ENCODE measurements at places on chromosomes 16 and 17. TPM values are rescaled to one million over a fixed set of nuclear protein-coding genes. Genes with fewer than 3 reads are reported as not detected.

DNA sequence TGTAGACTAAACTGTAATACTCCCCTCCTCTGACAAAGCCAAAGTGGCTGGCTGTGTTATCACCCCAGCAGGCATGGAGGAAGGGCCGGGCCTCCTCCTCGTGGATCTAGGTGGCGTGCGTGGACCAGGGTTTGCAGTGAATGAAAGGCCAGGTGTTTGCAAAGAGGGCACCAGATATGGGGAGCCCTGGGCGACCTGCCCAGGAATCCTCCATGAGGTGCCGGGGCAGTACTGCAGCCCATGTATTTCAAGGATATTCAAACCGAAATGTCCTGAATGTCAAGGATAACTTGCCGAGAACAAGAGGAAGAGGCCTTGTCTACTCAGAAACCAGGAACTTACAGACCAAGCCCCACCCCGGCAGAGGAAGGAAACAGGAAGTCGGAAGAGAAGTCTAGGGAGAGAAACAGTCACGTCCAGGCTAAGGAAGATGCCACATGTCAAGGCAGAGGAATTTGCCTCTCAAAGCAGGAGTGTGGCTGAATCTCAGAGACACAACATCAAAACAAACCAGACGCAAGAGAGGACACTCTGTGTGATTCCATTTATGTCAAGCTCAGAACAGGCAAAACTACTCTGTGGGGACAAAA is 13.7 kb upstream of the OSGIN1 start:
- DNase-seq = no peak

GRCh38 chr17:59832883-59833379 is 59.8 kb downstream of the TUBD1 start:
- DNase-seq = no peak

DNA sequence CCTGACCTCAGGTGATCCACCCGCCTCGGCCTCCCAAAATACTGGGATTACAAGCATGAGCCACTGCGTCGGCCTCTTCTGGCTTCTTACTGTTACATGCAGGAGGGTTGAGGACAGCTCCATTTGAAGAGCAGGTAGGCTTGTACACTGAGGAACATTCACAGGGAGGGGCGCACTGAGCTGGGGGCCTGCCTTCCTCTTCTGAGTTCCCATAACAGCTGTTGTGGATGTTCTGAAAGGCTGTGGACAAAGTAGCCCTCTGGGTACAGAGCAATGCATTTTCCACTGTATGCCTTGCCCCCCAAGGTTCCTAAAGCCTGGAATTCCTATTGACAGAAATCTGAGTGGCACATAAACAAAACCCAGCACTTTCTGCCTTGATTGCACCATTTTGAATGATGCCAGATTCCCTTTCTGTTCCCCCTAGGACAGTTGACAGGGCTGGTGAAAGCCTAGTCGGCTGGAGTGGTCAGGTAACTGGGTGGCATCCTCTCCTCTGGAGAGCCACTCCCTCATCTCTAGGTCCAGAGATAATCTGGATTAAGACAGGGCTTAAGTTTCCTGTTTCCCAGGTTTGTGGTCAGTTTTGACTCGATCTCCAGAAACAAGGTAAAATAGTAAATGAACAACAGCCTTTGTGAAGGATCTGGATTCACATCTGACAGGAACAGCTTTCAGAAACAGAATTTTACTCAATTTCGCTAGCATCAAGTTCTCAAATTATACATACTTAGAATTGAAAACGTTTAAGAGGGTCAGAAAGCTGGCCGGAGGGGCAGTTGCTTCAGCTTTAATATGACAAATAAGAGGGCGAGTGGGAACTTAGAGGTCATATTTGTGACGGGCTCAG is 1.3 kb upstream of the CDK5R1 start:
- DNase-seq = no peak

GRCh38 chr17:14318918-14319205 is 18.0 kb downstream of the HS3ST3B1 start:
- no peak for DNase-seq

DNA sequence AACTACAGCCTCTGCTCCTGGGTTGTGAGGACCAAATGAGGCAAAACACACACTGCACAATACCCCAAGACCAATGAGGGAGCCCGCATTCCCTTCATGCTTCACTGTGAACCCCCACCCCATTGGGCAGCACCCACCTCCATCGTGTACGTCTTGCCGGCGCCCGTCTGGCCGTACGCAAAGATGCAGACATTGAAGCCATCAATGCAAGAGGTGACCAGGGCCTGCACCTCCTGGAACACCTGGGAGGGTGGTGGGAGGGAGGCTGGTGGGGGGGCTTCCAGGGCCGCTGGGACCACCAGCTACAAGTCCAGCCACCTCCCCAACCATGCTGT is 28.4 kb downstream of the KATNB1 start:
- DNase-seq = no peak

GRCh38 chr17:82932518-82933310 is 92.9 kb upstream of the ZNF750 start:
- no peak for DNase-seq

DNA sequence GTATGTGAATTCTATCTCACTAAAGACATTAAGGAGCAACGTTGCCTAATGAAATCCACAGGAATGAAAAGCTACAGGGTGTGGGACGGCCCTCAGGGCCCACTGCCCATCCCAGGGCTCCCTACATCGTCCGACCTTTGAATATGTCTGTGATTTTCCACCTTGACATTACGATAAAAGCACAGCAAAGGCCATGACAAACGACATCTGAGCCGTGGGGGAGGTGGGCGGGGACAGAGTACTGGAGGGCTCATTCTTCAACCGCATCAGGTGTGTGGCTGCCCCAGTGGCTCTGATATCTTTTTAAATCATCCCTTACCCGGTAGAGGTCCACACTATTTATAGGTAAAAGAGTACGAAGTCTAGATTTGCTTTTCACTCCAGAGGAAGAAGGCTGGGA is 35.1 kb downstream of the LMF1 start:
- no peak for DNase-seq

DNA sequence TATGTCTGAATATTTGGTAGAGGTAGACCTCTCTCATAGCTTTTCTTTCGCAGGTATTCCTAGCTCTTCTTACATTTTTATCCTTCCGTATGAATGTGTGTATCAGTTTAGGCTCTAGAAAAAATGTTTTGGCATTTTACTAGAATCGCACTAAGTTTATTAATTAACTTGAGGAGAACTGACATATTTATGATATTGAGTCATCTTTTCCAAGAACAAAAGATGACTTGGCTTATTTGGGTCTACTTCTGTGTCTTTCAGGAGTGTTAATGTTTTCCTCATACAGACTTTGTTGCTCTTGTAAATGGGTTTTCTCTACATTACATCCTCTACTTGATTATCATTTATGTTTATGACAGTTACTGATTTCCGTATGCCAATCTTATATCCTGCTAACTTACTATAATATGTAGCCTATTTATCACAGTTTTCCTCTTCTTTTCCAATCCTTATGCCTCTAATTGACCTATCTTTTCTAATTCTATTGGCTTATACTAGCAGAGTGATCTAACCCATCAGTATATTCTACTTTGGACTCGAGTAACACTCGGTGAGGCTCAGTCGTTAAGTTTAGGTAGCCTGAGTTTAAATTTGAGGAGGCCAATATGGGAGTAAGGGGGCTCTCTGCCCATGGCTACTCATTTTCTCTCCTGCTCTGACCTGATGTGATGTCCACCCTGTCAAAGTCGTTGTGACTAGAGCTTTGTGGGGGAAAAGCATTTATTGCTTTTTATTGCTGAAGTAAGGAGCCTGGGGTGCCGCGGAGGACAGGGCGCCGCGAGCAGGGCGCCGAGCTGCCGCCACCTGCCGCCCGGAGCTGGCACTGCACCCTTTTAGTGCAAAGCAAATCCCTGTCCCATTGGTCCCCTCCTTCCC is 20.0 kb downstream of the ST6GALNAC1 start:
- peak; percentile 82 for DNase-seq

DNA sequence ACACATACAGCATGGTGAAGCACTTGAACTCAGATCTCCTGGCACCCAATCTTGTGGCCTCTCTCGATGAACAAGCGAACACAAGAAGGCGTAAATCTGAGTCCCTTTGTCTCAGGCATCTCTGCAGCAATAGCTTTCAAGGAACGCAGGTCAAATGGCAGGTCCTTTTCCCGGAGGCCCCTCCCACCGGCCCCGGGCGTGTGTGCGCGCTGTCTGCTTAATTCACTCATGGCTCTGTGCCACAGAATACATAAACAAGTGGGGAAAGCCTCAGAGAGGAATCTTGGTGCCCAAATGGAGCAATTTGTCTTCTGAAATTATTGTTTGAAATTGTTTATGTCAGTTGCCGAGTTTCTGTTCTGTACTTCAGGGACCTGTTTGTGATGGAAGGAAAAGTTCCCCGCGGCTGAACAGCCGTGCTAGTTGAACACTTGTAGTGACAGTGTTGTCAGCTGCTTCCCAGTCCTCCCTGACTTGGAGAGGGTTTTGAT is 14.8 kb downstream of the MYOCD start:
- DNase-seq = no peak

DNA sequence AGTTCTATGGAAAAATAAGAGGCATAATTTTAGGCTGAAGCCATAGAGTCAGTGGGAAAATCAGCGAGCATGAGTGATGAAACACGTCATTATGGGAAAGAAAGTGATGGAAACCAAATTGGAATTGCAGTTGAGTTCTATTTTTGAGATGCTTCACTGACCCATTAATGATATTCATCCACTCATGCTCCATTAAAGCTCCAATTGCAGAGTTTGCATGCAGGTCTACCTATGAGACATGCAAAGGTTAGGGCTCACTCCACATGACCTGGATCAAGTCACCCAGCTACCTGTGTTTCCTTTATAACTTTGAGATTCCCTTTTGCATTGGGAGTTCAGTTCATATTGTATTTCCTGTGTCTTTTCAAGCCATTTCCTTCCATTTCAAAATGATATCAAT is 8.0 kb upstream of the KRTAP2-4 start:
- DNase-seq = no peak

DNA sequence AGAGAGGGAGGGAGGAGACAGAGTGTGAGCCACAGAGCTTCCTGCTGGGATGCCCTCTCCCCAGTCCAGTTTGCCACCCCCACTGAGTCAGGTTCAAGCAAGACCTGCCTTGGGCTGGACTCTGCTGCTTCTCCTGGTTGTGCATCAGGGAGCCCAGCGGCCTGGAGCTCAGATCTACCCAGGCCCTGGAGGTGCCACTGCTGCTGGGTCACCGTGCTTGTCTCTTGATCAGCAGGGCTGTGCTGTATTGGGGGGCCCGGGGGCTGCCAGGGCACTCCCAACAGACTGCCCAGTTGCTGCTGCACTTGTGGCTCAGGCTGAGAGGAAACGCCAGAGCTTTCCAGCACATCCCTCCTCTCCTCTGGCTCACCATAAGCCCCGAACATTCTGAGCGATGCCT is 8.9 kb downstream of the TLE7 start:
- DNase-seq = no peak

DNA sequence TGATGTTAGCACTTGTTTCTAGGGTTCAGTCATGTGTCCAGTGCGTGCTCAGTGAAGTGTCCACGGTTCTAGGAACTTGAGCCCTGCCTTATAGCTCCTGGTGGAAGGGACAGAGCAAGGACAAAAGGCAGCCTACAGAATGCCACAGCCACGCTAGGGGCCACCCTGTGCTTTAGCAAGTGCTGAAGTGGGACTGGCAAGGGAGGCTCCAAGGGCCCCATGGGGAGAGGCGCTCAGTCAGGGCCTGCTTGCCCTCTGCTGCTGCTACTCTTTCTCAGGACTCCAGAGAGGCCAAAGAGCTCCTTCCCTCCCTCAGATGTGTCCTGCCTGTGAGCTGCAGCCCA is 6.8 kb downstream of the NT5C start:
- no peak for DNase-seq

- no peak for DNase-seq
Observed at GRCh38 chr16:74724820-74725549, 24.3 kb upstream of the MLKL start.

DNA sequence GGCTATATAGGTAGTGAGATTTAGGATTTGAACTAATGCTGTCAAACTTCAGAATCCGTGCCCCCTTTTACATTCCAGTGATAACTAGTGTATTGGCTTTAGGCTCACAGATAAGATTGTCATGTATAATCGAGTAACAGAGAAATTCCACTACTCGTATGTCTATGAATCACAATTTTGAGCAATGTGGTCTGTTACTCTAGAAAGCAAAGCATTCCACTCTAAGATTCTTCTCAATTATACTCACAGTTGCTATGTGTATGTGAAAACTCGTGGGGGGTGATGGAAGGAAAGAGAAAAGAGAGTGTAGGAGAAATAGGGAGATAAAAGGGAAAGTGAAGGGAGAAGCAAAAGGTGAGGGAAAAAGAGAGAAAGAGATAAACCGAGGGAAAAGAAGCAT is 1175.1 kb upstream of the GOT2 start:
- DNase-seq = no peak

- no peak for DNase-seq
Observed at GRCh38 chr16:79041206-79041605, 559.3 kb downstream of the MAF start.

DNA sequence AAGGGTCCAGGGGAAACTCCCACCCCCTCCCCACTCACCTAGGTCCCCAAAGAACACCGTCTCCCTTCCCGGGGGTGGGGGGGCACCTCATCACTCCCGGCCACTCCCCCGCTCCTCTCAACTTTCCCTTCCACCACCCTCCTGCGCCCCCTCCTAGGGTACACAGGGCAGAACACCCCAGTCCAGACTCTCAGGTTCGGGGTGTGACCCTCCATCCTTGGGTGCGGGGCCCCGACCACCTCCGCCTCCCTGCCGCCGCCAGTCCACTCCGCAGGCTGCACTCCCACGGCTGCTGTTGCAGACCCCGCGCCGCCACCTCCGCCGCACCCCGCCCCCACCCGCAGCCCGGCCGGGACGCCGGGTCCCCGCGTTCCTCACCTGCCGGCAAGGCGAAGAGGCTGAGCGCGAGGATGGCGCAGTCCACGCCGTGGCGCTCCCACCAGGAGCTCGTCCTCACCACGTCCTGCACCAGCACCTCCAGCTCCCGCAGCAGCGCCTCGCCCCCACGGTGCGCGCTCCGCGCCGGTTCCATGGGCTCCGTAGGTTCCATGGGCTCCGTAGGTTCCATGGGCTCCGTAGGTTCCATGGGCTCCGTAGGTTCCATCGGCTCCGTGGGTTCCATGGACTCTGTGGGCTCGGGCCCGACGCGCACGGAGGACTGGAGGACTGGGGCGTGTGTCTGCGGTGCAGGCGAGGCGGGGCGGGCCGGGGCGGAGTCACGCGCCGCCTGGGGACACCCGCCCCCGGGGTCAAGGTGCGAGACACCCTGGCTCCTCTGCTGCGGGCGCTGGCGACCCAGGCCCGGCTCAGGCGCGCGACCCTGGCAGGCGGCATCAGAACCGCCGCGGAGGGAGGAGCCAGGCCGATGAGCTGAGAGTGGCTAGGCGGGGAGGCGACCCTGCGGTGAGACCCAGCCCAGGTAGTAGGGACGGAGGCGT is at the start of gene FADS6:
FADS6 (minus strand) TSS at position 660 of the 938 bp plus-strand sequence; CDS start at position 622, 38 bp downstream.
- DNase-seq = no peak

- no peak for DNase-seq
Observed at GRCh38 chr17:65409381-65409780, 152.1 kb downstream of the AXIN2 start.

- no peak for DNase-seq
Observed at GRCh38 chr17:27396941-27397340, 59.3 kb upstream of the KSR1 start.

Gene SDR42E1
- total RNA-seq = 9.1 TPM

Gene GPT2
- total RNA-seq = 28.8 TPM

Gene CSF3
- total RNA-seq = not detected

Gene MTSS2
- 15.5 TPM for total RNA-seq

Gene MYBBP1A
- 58.7 TPM for total RNA-seq

Gene BOLA2B
- total RNA-seq = 109 TPM

Gene CLEC3A
- not detected for total RNA-seq

Gene HBM
- not detected for total RNA-seq

Gene KRT39
- total RNA-seq = not detected

Gene CTRL
- total RNA-seq = 0.64 TPM

Gene TEKT5
- 0.82 TPM for total RNA-seq

Gene CYB5D1
- total RNA-seq = 9.4 TPM
